Stimulated activated CD8-positive, alpha-beta memory T cell treated with anti-CD3 and anti-CD28 coated beads, Interleukin-4, amount 100 ng/mL, for 24 hours (primary cell): ENCODE measurements at places on chromosomes 16 and 17.

DNA sequence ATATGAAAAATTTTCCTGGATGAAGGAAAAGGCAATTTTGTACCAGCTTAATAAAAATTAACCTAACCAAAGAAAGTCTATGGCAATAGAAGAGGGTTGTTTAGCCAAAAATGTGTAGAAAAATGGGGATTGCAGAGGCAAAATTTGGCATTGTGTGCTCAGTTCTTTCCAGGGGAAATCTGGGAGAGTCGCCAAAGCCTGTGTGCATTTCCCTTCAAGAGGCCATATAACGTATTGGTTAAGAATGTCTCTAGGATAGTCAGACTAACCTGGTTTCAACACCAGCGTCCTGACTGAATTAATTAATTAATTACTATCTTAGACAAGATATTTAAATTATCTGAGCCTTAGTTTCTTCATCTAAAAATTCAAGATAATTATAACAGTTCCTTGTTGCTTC, 44.8 kb upstream of the HLF start:
- no peak for DNase-seq

DNA sequence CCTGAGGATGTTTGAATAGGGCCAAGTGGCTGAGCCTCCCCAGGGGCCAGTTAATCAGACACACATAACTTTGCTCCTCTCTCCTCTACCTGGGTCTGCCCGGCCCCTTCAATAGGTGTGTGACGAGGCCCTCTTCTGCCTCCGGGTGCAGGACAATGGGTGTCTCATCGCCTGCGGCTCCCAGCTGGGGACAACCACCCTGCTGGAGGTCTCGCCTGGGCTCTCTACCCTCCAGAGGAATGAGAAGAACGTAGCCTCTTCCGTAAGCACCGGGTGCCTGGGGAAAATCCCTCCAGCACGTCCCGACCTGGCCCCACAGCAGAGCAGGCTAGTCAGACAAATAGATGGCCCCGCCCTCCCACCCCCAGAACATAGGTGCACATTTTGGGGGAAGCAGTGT, 16.1 kb upstream of the KIF19 start:
- no peak for DNase-seq

DNA sequence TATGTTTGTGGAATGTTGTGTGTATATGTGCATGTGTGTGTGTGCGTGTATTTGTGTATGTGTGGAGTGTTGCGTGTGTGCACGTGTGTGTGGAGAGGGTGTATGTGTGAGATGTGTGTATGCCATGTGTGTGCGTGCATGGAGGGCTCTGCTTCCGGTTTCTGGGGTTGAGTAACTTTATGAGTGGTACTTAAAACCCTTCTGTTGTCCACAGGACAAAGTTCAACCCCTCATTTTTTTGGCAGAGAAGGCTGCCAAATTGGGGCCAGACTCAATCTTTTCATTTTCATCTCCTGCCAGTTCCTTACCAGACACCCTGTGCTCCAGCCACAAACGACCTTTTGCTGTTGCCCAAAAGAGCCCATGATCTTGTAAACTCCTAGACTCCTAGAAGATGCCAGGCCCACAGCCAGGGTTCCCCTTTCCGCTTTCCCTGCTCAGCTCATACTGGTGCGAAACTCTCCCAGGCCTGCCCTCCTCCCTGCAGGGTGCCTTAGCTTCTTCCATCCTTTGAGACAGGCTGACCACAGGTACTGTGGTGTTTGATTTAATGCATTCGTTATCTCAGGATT, 100.2 kb downstream of the CMIP start:
- DNase-seq, result no peak

DNA sequence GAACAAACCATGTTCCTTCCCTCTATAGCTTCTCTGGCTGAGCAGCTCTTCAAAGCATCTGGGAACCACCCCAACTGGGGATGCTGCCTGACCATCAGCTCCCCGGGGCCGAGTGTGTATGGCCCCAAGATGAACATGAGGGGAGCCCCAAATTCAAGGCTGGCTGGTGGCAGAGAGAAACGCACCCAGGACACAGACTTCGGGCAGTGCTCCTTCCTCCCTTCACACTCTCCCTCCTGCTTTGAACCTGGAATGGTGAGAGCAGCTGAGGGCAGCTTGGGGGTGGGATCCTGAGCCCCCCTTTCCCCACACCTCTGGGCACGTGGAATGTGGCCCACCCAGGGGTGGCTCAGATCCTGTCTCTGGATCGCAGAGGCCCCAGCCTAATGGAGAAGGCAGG, 17.2 kb downstream of the TLE7 start:
- DNase-seq, result no peak

- no peak for DNase-seq
Measured at GRCh38 chr16:67265834-67266233, 13.5 kb upstream of the PLEKHG4 start.

- no peak for DNase-seq
Measured at GRCh38 chr16:68247400-68247799, 2.2 kb downstream of the PLA2G15 start.

DNA sequence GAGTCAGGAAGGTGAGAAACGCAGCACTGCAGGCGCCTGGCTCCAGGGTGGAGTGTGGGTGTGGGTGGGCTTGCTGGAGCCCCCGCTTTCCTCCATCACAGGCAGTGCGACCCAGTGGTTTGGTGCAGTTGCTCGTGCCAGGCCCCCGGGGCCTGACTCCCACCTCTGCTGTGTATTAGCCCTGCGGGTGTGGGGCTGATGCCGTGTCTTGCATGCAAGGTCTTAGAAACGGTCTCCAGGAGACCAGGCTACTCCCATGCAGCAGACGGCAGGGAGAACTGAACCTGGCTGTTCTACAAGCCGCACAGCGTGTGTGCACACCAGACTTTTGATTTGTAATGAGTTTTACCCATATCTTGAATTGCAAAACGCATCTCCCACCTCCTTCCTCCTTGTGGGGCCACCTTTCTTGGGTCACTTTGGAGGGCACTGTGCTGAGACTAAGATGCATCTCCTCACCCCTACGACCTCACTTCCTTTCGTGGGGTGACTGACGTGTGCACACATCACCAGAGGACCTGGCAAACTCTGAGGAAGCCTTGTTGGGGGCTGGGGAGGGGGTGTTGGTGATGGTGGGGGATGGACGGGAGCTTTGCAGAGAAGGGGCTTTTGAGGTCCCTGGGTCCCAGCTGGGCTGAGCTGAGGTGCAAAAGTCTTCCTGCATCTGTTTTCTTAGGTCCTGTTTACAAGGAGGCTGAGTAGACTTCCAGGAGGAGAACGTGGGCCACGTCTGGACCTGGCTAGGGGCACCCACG, 101.8 kb upstream of the TNRC6C start:
- no peak for DNase-seq

DNA sequence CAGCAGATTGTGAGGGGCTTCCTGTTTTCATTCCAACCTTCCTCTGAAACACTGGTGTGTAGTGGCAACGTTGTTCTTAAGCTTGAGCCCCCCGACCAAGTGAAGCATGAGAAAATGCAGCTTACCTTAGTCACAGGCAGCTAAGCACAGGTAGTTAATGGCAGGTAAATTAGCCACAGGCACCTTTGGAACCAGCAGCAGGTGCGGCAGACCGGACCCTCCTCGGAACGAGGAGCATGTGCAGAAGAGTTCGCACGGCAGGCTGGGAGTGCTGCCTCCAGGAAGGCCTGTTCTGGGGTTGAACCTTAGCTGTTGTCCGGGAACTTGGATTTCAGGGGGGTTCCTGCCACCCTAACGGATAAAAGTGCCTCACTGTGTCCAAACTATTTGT, 7.2 kb upstream of the IRF8 start:
- no peak for DNase-seq

- DNase-seq, result peak; percentile 26
Measured at GRCh38 chr17:1561420-1562175, 994 bp downstream of the PITPNA start.

DNA sequence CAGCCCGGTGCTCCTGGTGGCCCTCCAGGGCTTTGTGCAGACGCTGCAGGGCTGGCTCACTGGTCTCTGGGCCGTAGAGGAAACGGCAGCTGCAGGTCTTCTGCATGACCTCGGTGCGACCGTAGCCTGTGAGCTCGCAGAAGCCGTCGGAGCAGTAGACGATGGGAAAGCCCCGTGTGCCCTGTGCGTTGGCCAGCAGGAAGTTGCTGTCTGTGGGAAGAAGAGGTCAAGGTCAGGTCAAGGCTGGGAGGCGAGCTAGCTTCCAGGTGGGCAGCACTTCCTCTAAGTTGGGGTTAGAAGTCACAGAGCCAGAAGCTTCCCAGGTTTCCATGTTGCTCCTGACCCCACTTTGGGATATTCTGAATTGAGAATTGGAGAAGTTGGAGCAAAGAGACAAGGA, 2.1 kb downstream of the KCNH4 start:
- DNase-seq, result no peak

- no peak for DNase-seq
Measured at GRCh38 chr17:2709183-2709661, 2.3 kb downstream of the CLUH start.

DNA sequence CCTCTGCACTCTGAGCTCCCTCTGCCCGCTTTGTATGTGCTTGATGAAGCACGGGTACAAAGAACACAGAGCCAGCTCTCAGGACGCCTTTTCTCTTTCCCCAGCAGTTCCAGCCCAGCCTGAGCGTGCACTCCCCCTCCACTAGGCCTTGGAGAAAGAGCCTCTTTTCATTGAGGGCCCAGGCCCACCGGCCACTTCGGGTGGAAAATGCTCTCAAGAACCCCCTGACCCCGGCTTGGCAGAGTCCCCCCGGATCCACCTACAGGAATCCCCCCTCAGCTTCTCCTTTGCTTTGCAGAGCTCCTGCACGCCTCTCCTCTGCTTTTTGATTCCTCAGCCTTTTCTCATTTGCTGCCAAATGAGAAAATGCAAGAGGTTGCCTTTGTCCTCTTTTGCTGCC, 30.2 kb downstream of the MRC2 start:
- no peak for DNase-seq

DNA sequence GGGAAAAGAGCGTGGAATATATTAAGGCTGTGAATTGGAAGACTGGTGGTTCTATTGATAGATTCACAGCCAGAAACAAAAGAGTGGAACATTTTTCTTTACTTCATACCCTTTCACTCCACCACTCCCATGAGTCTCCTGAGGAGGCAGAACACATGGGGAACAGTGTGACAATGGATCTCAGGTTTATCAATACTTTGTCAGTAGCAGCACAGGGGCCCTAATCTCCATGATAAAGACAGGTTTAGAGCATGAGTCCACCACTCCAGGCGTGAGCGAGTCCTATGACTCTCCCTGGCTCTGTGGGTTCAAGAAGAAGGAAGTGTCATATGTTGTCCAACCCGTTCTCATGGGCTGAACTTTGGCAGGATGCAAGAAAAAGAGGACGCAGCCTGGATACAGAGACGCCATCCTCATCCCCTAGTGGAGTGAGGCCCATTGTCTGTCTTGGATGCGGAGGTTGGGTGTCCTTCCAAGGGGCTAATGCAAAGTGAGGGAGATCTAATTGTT, 361.2 kb downstream of the TMEM114 start:
- no peak for DNase-seq

GRCh38 chr17:59791603-59792457, 84.4 kb downstream of the VMP1 start:
- no peak for DNase-seq

DNA sequence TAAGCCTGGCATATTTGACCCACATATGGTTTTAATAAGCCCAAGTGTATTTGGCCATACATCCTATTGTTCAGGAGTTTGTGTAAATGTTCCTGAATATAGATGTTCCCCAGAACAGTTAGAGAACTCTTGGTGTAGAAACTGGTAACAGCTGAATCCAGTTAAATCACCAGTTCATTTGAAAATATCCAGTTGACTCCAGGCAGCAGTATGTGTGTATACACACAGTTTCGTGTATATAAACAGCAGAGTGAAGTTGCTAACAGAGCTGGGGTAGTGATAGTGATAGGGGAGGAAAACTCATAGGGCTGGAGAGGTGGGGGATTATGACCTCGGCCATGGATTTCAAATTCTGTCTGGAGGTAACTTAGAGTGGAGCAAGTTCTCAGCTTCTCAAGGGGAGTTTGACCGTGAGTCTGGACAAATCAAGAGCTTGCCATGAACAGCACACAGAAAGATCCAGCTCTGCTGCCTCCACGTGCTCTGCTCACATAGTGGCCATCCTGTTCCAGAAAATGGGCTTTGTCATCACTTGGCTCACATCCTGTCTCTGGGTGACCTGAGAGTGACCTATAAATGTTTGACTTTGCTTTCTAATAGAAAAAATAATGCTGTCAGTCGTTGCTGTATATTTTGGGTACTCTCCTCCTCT, 30.6 kb upstream of the MMD start:
- DNase-seq, result no peak

DNA sequence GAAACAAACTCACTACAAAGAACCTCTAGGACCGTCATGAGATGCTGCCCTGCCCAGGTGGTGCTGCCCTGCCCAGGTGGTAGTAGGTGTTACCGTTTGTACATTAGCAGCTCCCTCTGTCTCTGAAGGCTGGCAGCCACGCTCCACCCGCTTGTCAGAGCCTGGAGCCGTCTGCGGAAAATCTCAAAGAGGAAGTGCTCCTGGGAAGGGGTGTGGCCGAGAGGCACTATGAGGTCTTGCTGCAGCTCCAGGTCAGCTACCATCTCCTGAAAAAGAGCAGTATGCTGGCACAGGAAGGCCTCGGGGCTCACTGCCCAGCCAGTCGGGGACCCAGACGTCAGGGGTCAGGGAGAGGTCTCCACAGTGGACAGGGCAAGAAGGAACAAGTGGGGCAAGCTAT, 28.3 kb downstream of the ZNF276 start:
- no peak for DNase-seq

DNA sequence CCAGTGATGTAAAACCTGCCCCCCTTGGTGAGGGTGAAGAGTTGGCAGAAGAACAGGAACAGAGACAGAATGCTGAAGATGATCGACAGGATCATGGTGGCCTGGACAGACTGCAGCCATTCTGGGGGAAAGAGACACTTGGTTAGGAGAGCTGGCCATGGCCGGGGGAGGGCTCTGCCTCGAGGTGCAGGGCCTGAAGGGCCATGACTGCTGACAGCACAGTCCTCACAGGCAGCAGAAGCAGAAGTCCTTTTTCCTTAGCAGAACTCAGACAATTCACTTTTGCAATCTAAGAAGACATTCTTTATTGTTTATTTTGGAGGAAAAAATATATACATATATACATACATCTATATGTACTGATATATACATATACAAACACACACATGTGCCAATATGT, 25.6 kb downstream of the PMP22 start:
- DNase-seq, result no peak
